Common myeloid progenitor, CD34-positive (primary cell): ENCODE measurements at places on chromosomes 6 and 20.

DNA sequence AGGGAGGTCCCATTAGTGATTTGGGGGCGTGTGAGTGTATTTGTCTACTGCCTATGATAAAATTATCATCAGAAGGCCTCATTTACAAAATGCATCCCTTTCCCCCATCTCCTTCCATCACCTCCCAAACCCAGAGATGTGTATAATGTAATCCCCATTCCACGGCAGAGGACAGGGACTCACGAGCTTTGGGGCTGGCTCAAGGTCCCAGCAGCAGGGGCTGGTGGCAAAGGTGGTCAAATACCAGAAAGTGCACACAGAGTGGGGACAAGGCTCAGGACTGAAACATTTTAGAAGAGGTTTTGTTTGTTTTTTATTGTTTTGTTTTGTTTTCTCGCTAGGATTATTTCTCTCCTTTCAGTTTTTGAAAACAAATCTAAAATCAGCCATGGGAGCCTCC is 68.5 kb upstream of the TOP1 start:
- no peaks in the 10 kb centered on the region for H3K27me3 ChIP-seq
- DNase-seq: no peak
- H3K36me3 ChIP-seq: no peaks in the 10 kb centered on the region

DNA sequence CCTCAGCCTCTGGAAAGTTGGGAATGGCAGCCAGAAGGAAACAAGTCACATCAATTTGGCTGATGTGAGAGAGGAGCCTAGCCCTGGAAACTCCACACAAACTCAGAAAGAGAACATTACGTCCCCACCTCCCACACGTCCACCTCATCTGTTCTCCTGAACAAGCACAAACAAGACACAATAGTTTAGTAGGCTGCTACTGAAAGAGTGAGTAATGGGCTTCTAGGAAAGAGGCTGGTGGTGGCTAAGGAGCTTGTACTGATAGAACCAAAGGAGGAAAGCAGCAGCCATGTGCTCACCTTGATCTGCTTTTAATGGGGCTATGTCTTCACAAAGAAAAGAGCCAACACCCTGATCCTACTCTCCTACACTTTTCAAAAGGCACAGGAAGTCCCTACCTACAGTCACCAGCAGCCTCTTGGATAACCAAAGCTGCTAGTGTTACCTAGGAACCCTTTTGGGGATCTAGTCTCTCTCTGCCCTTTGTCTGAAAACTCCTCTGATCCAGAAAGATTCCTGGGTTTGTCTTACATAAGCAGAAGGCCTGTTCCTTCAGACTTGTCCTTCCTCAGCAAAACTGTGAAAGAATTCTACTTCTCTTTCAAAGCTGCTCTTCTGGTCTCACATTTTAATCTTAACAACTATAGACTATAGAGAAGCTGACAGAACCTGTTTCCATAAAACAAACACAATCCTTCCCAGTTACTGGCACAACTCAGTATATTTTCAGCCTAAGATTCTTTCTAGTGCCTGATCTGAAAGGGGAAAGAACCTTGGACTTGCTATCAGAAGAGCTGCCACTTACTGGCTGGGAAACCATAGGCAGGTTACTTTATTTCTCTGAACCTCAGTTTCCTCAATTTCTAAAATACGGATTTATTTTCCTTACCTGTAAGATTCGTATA is 3.1 kb downstream of the PLAGL2 start:
- H3K4me3 ChIP-seq: no peak overlapping the region
- H3K36me3 ChIP-seq: peaks cover 42% of the 10 kb centered on the region
- H3K27ac ChIP-seq: peak overlapping the region; percentile 19
- H3K27me3 ChIP-seq: no peaks in the 10 kb centered on the region

DNA sequence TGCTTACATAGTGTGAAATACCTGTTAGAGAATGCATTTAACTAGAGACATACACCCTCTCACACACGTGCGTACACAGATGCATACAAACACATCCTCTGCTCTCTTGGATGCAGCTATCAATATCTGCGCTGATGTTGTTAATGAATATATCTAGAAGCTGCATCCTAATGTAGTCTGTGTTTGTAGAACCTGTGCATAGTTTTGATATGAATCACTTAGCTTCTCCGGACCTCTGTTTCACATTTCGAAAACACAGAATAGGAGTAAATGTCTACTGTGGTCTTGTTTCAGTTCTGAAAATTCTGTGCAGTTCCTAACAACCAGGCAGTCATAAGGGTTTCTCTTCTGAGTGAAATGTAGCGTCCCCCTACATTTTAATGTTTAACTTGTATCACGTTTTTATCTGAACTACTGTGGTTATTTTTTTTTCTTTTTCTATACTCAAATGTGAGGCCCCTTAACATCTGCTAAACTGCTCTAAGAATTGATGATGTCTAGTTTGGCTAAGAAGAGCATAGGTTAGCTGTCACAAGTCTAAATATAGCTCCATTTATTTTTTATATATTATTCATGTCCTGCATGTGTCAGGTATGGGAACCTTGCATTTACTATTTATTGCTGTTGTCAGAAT is 254.5 kb downstream of the TMEM242 start:
- H3K27ac ChIP-seq: no peak overlapping the region
- H3K36me3 ChIP-seq: peaks cover 2% of the 10 kb centered on the region
- no peak overlapping the region for H3K4me3 ChIP-seq
- H3K4me1 ChIP-seq: peaks cover 56% of the 10 kb centered on the region
- DNase-seq: no peak

GRCh38 chr6:28615955-28616747 is 90.5 kb downstream of the GPX5 start:
- H3K4me3 ChIP-seq: no peak overlapping the region
- no peaks in the 10 kb centered on the region for H3K36me3 ChIP-seq

- H3K36me3 ChIP-seq: no peaks in the 10 kb centered on the region
- DNase-seq: no peak
- H3K27ac ChIP-seq: no peak overlapping the region
- no peaks in the 10 kb centered on the region for H3K4me1 ChIP-seq
- H3K4me3 ChIP-seq: no peak overlapping the region
Measured at GRCh38 chr6:168218785-168219566, 100.6 kb downstream of the DACT2 start.

DNA sequence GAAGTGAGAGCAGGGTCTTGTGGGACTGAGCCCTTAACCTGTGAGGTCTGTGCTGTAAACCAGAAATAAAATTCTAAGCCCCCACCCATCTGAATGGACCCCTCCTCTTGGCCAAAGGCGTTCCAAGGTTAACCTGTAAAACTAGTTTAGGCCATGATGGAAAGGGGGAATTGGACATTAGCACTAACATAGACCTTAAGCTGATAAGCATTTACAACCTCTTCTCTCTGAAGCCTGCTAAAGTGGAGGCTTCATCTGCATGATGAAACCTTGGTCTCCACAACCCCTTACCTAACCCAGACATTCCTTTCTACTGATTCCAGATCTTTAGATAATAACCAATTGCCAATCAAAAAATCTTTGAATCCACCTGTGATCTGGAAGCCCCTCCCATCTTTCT is 25.8 kb downstream of the PIGT start:
- H3K36me3 ChIP-seq: no peaks in the 10 kb centered on the region
- no peak for DNase-seq

- no peak overlapping the region for H3K27ac ChIP-seq
- no peaks in the 10 kb centered on the region for H3K4me1 ChIP-seq
- H3K4me3 ChIP-seq: no peak overlapping the region
- no peaks in the 10 kb centered on the region for H3K36me3 ChIP-seq
- no peaks in the 10 kb centered on the region for H3K27me3 ChIP-seq
Measured at GRCh38 chr20:20167698-20168097, 115.4 kb downstream of the CFAP61 start.

DNA sequence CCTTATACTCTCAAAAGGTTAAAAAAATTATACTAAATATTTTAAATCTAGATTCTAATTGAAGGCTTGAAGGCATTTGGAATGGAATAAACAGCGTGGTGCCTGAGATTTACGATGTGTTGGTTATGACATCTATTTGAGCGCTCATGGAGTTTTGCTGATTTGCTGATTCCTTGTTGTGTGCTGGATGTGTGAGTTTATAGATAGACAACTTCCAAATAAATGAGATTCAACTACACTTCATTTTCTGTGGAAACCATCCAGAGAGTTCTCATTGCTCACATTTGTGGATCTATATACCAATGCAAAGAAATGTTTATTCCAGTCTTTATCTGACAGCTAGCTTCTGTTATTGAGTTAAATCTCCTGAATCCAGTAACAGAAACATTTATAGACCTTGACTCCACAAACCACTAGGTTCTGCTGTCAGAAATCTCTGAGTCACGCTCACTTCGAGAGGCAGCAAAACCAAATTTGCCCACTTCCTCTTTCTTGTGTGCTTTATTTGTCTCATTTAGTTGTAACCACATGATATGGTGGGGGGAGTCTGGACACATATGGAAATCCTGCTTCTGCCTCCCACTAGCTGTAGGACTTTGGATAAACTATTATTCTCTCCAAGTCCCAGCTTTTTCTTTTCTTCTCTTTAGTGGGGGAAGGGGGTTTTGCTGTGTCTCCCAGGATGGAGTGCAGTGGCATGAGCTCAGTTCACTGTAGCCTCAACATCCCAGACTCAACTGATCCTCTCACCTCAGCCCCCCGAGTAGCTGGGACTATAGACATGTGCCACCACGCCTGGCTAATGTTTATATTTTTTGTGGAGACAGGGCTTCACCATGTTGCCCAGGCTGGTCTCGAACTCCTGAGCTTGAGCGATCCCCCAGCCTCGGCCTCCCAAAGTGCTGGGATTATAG is 54.5 kb downstream of the IPCEF1 start:
- H3K27ac ChIP-seq: no peak overlapping the region
- peaks cover 17% of the 10 kb centered on the region for H3K4me1 ChIP-seq
- no peaks in the 10 kb centered on the region for H3K27me3 ChIP-seq

GRCh38 chr6:92623431-92623830 is 795.9 kb downstream of the EPHA7 start:
- no peak overlapping the region for H3K27ac ChIP-seq
- no peaks in the 10 kb centered on the region for H3K4me1 ChIP-seq
- DNase-seq: no peak
- H3K36me3 ChIP-seq: no peaks in the 10 kb centered on the region

DNA sequence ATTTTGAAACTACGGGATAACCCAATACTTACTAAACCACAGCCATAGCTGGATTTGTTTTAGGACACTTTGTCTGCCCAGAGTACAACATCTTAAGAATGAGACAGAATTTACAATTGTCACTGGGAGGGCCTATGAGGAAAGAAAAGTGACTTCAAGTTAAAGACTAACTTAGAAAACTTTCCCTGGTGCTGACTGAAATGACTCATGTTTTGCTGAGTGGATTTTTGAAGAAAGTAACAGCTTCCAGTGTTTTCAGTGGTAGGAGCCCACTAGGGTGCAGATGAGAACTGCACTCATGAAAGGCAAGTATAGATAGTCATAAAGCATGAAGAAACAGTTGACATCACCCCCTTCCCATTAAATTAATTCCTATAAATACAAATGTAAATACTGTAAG is 988.2 kb upstream of the MAP3K7 start:
- no peaks in the 10 kb centered on the region for H3K4me1 ChIP-seq
- H3K36me3 ChIP-seq: no peaks in the 10 kb centered on the region
- H3K4me3 ChIP-seq: no peak overlapping the region
- no peaks in the 10 kb centered on the region for H3K27me3 ChIP-seq

DNA sequence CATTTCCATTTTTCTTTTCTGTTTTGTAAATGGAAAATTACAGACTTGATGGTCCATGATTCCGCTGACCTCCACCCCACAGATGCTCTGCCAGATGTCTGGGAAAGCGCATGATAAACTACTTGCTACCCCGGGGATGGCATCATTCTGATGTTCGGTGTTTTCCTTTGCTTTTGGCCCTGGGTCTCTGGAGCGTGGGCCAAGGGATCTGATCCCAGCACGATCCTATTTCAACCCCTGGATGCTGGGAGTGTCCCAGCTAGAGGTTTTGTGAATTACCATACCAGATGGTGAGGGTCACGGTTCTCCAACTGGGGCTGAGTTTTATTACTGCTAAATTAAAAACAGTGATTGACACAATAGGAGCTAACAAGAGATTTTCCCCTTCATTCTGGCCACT is 25.2 kb upstream of the MYLIP start:
- H3K4me1 ChIP-seq: no peaks in the 10 kb centered on the region
- H3K27ac ChIP-seq: no peak overlapping the region
- H3K36me3 ChIP-seq: no peaks in the 10 kb centered on the region

GRCh38 chr6:65135567-65135966 is 571.5 kb downstream of the EYS start:
- H3K27ac ChIP-seq: no peak overlapping the region
- no peak for DNase-seq
- H3K36me3 ChIP-seq: no peaks in the 10 kb centered on the region

- H3K4me1 ChIP-seq: no peaks in the 10 kb centered on the region
- H3K36me3 ChIP-seq: no peaks in the 10 kb centered on the region
- H3K4me3 ChIP-seq: no peak overlapping the region
- H3K27ac ChIP-seq: no peak overlapping the region
Measured at GRCh38 chr6:47718571-47718970, 20.2 kb downstream of the ADGRF4 start.

DNA sequence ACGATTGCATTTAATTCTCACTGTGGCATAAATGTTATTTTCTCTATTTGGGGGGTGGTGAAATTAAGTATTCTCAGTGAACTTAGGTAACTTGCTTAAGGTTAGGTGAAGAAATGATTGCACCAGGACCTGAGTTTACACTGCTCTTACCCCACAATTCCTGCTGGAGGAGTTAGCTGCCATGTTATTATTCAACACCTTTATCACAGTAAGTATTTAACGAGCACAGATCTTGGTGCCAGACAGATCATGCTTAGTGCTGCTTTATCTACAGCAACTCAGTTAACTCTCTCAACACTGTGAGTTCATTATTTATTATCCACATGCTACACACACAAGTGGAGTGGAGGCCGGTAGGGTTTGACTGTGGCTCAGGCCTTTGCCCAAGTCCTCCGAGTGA is 249.7 kb downstream of the TMEM242 start:
- no peaks in the 10 kb centered on the region for H3K27me3 ChIP-seq
- peaks cover 3% of the 10 kb centered on the region for H3K36me3 ChIP-seq
- no peak overlapping the region for H3K27ac ChIP-seq
- peaks cover 24% of the 10 kb centered on the region for H3K4me1 ChIP-seq

DNA sequence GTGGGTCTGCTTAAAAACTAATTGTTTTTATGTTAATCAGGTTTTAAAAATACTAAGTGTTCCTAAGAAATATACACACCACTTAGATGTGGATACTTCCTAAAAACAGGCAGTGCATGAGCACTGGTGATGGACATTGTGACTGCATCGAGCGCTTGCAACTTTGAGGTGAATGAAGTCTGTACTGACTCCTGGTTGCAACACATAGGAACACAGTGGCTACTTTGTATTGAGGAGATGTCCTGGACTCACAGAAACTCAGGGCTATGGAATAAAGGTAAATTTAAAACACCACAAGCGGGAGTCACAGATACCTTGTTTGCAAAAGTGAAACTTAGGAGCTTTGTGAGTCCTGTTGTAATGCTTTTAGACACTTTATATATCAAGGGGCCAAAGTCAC is 55.6 kb upstream of the POLR1H start:
- H3K27me3 ChIP-seq: peaks cover 25% of the 10 kb centered on the region
- DNase-seq: no peak
- no peak overlapping the region for H3K4me3 ChIP-seq
- H3K27ac ChIP-seq: no peak overlapping the region
- no peaks in the 10 kb centered on the region for H3K36me3 ChIP-seq
